ENCODE measurements at places on chromosomes 6 and 20.
A peak's percentile ranks its signal among the peaks of the same experiment; 100 is the strongest.

DNA sequence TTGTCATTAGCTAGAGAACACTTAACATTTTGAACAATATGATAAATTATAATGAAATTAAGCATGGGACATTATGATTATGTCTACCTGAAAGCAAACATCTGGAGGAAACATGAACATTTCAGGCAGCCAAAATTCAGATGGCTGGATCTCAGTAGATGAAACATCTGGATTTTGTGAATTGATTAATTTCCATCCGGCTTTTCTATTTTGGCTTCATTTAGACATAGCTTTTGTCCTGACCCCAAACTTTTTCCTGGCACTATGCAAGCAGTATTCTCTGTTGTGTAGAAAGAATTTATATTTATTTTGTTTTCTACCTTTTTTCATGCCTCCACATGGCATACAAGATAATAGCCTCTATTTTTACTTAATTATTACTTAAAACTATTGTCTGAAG lies 186.3 kb downstream of the OGFRL1 start:
- no peak for DNase-seq

DNA sequence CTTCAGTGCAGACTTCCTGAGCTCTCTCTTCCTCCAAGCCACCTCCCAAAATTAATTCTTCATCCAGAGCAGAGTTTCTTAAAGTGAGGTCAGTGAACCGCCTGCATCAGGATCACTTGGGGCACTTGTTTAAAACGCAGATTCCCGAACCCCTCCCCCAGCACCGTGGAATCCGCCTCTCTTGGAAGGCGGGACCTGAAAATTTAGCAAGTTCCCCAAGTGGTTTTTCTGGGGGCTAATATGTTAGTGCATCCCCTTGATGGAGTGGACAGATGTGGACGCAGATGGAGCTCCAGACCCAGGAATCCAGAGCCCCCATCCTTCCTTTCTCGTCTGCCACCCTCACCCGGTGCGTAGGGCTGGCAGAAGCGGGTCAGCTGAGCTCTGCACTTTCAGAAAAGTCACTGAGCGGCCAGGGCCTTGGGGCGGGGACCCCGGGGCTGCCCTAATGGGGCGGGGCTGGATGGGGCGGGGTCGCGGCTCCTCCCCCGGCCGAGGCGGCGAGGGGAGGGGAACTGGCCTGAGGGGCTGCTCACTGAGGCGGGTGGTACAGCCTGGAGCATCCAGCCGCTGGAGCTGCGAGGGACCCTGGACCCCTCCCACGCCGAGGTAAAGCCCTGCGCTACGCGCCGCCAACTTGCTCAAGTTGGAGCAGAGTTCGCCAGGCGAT lies at the start of the genes DEFB124 and REM1:
TSS of gene DEFB124 (minus strand) at position 370 of the 670 bp plus-strand sequence. CDS start 2,114 bp downstream, outside the sequence.
TSS of gene REM1 (plus strand) at position 531 of the 670 bp plus-strand sequence. CDS start 1,158 bp downstream, outside the sequence.
- DNase-seq = no peak

GRCh38 chr6:130713144-130713543 lies 114.1 kb upstream of the SMLR1 start:
- no peak for DNase-seq

DNA sequence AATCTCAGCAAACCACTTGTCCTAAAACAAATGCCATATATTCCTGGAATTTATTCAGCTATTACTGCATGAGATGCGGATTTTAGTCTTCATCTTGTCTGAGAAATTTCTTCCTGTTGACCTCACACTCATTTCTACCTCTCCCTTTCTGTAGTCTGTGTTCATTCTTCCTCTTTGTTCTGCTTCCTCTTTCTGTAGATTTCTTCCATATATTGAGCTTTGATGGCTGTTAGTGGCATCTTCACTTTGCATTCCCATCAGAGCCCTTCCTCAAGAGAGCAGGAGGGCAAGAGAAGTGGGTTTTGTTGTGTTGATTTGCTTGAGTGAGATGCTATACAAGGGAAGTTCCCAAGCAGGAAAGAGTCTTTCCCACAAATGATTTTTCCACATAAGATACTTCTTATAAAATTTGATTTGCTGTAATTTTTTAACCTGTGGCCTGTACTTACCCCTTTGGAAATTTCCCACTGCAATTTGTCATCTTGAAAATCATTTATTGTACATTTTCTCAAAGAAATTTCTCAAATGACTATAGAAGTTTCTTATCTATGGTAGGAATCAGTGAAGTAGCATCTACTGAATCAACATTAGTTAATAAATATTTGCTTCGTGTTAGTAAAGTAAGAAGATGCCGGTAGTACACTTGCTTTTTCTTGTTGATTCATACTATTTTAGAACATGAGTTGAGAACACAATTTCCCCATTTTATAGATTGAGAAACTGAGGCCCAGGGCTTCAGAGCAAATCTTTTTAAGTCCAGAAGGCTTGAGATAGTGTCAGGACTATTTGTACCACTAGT lies 43.8 kb downstream of the MAP3K4 start:
- DNase-seq = no peak

DNA sequence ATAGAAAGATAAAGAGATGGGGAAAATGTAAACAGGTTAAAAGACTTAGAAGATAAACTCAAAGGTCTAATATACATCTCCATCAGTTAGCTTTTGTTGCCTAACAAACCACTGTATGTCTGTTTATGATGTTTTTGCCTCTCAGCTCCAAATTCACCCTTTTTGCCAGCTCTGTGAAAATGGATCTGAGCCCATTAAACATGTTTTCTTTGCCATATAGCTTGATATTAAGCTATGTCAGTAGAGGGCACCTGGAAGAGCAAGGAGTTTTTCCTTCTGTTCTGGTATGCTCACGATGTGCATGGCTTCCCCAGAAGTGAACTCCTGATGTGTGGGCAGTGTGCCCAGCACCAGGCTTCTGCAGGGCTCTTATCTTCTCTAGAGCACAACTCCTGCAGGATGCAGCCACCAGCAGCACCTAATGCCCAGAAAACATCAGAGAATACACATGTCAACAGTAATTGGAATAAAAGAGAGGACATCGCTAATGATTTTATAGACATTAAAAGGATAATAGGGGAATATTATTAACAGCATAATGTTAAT lies 14.6 kb upstream of the SNX9 start:
- DNase-seq = no peak

DNA sequence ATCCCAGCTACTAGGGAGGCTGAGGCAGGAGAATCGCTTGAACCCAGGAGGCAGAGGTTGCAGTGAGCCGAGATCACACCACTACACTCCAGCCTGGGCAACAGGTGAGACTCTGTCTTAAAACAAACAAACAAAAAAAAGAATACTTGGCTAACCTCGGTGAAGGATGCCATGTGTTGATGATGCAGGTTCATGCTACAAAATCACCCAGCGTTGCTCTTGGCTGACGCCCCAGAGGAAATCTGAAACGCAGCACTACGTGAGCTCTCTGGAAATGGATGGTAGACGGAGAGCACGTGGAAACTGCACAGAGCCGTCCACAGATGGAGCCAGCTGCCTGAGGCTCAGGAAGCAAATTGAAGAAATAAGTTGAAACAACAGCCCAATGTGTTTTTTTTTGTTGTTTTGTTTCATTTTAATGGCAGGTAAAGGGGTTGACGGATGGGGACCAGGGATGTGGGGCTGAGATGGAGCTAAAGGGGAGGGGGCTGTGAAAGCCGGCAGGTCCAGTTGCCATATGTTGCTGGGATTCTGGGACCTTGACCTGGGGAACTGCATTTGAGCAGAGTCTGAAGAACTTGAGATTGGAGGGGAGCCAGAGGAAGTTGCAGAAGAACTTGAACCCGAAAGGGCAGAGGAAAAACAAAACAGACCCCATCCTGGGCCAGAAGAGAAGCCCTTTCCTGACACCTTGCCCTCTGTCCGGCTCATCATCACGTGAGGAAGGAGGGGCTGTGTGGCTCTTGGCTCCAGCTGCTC lies 12.8 kb upstream of the MANBAL start:
- peak; percentile 83 for DNase-seq

GRCh38 chr20:53227523-53227922 lies 255.4 kb downstream of the TSHZ2 start:
- no peak for DNase-seq

DNA sequence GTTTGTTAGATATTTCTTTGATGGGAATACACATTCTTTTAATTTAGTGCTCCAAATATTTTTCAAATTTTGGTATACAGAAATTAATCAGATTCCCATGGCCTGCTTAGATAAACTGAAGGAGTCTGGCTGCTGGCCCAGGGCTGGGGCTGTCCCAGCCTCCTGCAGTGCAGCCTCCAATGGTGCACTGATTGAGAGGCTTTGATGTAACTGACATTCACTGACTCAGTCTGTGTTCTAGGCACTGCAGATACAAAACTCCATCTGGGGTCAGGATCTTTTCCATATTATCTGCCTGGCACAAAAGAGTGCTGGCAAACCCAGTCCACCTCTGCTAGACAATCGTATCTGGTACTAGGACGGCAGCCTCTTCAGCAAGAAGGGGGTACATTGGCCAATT lies 64.8 kb downstream of the GRIK2 start:
- DNase-seq = no peak

Data from NCI-H2107 (cell line).